Posterior vena cava (tissue), 2 donors: ENCODE measurements at places on chromosomes 13 and 19. TPM values are rescaled to one million over a fixed set of nuclear protein-coding genes. Genes with fewer than 3 reads are reported as not detected.

GRCh38 chr13:69274231-69274630, 833.4 kb upstream of the ATXN8OS start:
- no peak for DNase-seq

LGALS14 gene
- total RNA-seq = not detected

DNA sequence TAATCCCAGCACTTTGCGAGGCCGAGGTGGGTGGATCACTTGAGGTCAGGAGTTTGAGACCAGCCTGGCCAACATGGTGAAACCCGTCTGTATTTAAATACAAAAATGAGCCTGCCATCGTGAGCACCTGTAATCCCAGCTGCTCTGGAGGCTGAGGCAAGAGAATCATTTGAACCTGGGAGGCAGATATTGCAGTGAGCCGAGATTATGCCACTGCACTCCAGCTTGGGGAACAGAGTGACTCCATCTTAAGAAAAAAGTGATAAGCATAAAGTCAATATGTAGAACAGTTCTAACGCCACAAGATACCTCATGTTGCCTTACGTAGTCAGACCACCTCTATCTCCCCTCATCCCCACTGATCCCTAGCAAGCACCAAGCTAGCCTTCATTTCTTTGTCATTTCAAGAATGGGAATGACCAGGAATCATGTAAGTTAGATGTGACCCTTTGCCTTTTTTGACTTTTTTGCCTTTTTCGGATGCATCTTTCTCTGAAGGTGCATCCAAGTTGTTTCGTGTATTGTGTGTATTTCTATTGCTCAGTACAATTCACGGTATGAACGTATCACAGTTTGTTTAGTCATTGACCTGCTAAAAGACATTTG, 6.4 kb downstream of the RPL21 start:
- no peak for DNase-seq

URAD gene
- total RNA-seq = not detected

- DNase-seq = no peak
Measured at GRCh38 chr13:47213047-47213446, 316.2 kb upstream of the HTR2A start.

N4BP2L2 gene
- 137 TPM for total RNA-seq

- DNase-seq = no peak
Measured at GRCh38 chr13:29451976-29452375, 143.5 kb downstream of the SLC7A1 start.

GRCh38 chr13:99435116-99435515, 66.2 kb upstream of the TM9SF2 start:
- DNase-seq = no peak

DNA sequence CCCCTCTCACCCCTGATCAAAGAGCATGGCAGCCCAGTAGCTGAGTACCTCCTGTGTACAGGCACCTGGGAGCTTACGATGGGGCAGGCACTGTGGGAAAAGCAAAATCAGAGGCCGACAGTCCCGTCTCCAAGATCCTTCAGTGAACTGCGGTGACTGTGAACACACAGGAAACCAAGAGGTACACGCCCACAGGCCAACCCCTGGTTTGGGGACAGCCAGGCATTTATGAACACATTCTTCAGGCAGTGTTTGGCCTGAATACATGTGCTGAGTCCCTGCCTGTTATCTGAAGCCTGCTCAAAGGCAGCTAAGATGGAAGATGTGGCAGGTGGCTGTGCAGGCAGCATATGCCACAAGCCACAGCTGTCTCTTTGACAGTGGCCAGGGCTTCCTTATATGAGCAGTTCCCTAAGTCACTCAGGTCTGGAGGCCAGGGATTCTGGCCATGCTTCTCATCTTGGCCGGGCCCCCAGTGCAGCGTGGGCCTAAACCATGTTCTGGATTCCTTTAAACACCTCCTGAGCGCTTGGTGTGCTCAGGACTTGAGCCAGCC, 123.6 kb downstream of the UQCRFS1 start:
- no peak for DNase-seq

ZNF223 gene
- 2.8 TPM for total RNA-seq

DNA sequence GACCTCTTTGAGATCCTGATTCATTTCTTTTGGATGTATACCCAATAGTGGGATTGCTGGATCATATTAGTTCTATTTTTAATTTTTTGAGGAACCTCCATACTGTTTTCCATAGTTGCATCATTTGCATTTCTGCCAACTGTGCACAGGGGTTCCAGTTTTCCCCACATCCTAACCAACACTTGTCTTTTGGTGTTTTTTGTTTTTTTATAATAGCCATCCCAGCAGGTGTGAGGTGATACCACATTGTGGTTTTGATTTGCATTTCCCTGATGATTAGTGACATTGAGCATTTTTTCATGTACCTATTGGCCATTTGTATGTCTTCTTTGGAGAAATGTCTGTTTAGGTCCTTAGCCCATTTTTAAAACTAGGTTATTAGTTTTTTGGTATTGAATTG, 18.8 kb upstream of the GPR183 start:
- DNase-seq = no peak

GRCh38 chr13:22053053-22053452, 382.2 kb downstream of the FGF9 start:
- DNase-seq = no peak
